ENCODE measurements at places on chromosomes 11 and 22.
A peak's percentile ranks its signal among the peaks of the same experiment; 100 is the strongest.

DNA sequence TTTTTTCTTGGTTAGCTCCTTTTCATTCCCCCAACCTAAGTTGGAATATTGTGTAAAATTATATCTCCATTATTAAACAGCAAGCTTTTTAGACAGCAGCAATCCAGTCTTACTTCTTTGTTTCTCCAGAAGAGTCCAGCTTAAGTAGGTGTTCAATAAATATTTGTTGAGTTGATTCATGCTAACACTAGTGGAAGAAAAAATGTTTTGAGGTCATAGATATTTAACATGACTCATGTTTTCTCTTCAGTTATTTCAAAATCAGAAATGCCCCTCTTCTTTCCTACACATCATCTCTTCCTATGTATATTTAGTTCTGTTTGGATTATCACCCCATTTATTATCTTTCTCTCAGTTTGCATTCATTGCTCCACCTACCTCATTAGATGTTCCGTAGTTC, 20.3 kb downstream of the CCDC83 start:
- DNase-seq = no peak

- DNase-seq = no peak
Measured at GRCh38 chr11:2741377-2742131, 41.8 kb upstream of the KCNQ1OT1 start.

DNA sequence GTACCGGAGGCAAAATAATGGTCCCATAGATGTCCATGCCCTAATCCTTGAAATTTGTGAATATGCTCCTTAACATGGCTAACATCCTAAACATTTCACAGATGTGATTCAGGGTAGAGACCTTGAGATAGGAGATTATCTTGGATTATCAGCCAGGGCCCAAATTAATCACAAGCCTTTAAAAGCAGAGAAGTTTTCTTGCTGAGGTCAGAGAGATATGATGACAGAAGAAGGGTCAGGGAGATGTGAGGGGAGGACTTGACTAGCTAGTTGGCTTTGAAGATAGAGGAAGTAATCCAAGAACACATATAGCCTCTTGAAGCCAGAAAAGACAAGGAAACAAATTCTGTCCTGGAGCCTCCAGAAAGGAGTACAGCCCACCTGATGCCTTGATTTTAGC, 19.1 kb upstream of the FDX1 start:
- DNase-seq = no peak

GRCh38 chr11:128662076-128662475, 31.8 kb upstream of the FLI1 start:
- DNase-seq = no peak

DNA sequence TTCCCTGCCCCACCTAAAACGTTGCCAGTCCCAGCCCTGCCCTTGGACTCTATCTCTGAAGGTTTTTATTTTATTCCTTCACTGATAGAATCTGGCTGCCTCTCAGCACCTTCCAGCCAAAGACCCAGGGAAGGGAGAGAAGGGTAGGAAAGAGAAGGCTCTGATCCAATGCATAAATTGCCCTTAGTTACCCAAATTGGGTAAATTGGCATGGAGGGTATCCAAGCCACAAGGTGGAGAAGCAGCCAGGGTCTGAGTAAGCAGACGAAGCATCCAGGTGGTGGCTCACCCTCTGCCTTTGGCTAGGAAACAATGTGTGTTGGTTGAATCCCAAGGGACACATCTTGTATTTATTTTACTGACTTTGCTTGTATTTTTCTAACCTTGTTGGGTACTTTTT, 89.0 kb downstream of the FEZ1 start:
- DNase-seq = no peak

DNA sequence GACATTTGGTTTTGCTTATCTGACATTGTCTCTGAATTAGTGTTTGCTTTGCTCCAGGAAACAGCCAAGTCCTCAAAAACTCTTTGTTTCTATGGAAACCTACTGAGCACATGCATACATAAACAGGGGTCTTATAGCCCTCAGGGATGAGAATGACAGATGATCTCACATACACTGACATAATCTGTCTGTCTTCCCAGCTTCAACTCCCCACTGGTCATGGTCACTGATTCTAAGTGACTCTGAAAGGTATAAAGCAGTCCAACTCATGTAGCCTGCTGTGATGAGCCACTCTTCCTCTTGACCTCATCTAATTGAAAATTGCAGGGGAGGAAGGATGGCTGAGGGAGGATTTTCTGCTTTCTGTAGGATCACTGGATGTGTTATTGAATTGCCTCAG, 12.6 kb downstream of the ZNF143 start:
- DNase-seq = no peak

DNA sequence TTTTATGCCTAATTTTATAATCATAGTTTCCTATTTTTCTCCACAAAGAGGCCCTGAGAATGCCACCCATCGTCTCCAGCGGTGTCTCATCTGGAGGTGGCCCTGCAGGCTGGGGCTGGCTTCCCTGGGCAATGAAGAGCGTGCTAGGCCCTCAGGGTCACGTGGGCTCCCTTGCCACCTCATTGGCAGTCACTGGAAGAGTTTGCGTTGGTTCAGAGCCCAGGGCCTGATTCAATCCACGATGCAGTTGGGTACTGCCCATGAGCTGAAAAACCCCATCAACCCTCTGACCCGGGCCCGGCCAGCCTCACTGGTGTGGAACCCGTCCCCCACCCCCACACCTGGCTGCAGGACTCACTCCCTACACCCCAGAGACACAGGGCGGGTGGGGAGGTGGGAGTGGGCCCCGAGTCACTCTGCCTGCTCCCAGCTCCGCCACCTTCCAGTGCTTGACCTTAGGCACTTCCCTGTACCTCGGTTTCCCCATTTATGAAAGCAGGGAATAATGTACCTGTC, 43.4 kb upstream of the A4GALT start:
- no peak for DNase-seq

GRCh38 chr11:45913942-45914635, 3.6 kb downstream of the PEX16 start:
- DNase-seq = no peak

- no peak for DNase-seq
Measured at GRCh38 chr22:41656556-41656955, 32.1 kb downstream of the SNU13 start.

- no peak for DNase-seq
Measured at GRCh38 chr11:44450295-44450932, 115.0 kb upstream of the CD82 start.

- no peak for DNase-seq
Measured at GRCh38 chr11:58621586-58622262, 741 bp upstream of the CNTF start.

DNA sequence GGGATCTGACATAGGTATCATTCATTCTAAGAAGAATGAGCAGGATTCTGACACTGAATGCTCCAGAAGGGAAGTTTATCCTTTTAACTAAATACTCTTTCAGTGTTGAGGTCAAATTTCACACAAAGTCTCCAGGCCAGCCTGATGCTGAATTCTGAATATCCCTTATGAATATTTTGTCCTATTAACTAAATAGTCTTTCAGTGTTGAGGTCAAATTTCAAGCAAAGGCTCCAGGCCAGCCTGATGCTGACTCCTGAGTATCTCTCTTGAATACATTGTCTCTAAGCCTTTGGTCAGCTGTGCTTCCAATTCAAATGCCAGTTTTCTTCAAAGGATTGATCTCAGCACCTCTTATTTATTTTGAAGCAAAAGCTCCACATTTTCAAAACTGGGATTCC, 676.8 kb downstream of the NTM start:
- DNase-seq = no peak

DNA sequence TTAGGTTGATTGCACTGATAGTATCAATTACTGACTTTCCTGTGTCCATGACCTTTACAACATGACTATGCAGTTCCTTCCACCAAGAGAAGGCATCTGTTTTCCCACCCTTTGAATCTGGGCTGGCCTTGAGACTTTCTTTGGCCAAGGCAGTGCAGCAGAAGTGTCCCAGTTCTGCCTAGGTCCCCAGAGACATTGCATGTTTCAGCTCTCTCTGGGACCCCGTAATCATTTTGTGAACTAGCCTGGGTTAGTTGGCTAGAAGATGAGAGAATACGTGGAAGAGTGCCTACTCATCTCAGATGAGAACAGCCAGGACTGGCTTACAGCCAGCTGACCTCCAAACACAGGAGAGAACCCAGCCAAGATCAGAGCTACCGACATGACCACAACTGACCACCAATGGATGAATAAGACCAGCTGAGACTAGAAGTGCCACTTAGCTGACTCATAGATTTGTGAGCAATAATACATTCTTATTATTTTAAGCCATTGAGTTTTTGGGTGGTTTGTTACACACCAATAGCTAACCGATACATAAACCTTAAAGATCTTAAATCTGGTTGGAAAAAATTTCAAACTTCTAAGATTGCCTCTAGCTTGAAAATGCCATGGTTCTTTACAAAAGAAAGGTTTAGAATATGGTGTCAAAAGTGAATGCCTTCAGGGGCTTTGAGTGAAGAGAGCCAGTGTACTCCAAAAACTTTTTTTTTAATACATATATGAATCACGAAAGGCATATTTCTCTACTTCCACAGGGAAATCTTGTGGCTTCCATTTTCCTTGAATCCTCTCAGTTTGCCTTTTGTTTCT, 145.2 kb downstream of the FBXO7 start:
- DNase-seq = no peak

- no peak for DNase-seq
Measured at GRCh38 chr11:111812211-111812610, 46.0 kb upstream of the PPP2R1B start.

DNA sequence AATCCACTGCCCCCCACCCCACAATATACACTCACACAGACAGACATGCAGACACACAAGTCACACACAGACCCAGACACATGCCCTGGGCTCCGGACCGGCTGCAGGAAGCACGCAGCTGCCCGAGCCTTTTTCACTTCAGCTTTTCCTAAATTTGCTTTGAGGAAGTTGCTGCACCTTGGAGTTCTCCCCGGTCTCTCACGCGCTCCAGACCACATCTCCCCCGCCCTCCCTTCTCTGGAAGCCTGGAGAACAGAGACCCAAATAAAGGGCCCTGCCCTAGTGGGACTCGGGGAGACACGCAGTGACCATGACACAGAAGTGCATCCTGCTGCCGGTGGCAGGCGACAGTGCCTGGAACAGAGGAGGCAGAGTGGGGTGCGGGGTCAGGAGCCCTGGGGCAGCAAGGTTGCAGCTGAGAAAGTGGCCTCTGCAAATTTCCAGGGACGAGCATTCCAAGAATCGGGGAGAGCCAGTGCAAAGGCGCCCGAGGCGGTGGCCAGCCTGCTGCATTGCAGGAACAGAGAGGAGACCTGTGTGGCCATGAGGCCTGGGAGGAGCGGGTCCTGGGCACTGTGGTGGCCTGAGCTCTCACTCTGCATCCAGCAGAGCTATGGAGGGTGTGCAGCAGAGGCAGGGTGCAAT, 19.1 kb downstream of the RPL3 start:
- no peak for DNase-seq

GRCh38 chr22:24418786-24419474, 8.5 kb upstream of the ADORA2A start:
- DNase-seq = no peak

- DNase-seq = no peak
Measured at GRCh38 chr11:105915021-105915420, 107.0 kb downstream of the MSANTD4 start.

DNA sequence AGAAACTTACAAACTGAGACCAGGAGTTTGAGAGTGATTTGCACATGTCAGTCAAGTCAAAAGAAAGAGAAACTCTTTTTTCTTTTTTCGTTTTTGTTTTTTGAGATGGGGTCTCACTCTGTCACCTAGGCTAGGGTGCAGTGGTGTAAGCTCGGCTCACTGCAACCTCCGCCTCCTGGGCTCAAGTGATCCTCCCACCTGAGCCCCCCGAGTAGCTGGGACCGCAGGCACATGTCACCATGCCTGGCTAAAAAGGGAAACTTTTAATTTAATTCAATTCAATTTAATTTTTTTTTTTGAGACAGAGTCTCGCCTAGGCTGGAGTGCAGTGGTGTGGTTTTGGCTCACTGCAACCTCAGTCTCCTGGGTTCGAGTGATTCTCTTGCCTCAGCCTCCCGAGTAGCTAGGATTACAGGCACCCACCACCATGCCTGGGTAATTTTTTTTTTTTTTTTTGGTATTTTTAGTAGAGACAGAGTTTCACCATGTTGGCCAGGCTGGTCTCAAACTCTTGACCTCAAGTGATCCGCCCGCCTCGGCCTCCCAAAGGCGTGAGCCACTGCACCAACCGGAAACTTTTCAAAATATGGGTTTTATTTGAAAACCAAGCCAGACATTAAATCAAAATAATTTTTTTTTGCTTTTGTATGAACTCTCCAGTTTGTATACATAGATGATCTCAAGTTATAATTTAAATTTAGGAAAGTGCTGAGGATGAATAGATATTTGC, 9.9 kb downstream of the UCP3 start:
- no peak for DNase-seq

DNA sequence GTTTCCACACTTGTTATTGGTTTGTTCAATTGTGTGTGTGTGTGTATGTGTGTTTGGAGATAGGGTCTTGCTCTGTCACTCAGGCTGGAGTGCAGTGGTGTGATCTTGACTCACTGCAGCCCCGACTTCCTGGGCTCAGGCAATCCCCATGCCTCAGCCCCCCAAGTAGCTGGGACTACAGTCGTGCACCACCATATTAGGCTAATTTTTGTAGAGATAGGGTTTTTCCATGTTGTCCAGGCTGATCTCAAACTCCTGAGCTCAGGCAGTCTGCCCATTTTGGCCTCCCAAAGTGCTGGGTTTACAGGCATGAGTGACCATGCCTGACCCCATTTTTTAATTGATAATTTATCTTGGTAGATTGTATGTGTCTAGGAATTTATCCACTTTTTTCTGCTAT, 263.7 kb downstream of the DYNC2H1 start:
- no peak for DNase-seq

DNA sequence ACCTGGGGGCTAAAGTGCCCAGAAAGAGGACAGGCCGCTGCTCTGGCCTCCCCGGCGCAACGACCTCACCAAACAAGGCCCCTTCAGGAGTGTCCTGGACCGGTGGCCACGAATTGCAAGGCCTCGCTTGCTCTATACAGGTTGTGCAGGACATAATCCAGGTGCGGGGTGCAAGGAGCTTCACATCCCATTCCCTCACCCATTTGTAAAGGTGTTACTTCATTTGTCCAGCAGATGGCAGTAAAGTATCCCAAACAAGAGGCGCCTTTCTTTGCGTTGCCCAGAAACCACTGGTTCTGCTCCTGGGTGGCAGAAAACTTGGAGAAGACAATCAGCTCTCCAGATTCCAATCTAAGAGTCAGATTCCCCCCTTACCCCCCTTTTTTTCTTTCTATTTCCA, 35.9 kb upstream of the PRDM11 start:
- peak; percentile 57 for DNase-seq

DNA sequence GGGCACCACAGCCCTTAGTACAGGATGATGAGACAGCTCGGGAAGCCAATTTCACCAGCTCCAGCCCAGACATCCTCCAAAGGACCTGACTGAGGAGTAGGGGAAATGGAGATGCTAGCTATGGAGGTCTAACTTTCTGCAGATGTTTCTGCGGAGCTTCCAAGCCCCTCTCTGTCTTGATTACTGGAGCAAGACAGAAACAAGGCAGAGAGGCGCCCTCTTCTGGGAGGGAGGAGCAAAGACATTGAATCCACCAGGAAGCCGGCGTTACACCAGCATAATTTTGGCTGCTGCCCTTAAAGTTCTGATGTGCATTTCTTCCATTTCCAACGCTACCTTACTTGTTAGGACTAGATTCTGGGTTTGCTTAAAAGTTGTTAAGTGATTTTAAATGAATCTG, 107.3 kb upstream of the HSD17B12 start:
- no peak for DNase-seq

All from D721Med (cell line).